ENCODE measurements at places on chromosomes 11 and 22.

DNA sequence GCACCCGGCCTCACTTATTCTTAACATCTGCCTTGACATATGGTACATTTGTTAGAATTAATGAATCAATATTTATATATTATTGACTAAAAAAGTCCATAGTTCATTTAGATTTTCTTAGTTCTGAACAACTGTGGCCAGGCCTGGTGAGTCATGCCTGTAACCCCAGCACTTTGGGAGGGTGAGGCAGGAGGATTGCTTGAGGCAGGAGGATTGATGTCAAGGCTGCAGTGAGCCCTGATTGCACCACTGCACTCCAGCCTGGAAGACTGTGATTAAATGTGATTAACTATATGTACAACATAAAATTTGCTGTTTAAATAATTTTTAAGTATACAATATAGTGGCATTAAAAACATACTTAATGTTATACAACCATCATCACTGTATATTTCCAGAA, 5.6 kb downstream of the UVRAG start:
- DNase-seq, result no peak

DNA sequence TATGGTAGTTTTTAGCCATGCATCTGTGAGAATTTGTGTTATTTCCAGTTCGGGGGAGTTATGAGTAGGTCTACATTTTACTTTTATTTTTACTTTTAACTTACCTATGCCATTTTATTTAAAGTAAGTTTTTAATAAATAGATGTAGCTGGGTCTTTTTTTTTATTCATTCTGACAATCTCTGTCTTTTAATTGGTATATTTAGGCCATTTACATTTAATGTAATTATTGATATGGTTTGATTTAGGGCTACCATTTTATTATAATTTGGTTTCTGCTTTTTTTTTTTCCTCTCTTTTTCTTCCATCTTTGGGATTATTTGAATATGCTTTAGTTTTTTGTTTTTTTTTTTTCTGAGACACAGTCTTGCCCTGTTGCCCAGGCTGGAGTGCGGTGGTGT, 1.9 kb downstream of the SWAP70 start:
- DNase-seq, result no peak

GRCh38 chr11:83063073-83063754, 8.5 kb downstream of the RAB30 start:
- DNase-seq, result peak; percentile 29

DNA sequence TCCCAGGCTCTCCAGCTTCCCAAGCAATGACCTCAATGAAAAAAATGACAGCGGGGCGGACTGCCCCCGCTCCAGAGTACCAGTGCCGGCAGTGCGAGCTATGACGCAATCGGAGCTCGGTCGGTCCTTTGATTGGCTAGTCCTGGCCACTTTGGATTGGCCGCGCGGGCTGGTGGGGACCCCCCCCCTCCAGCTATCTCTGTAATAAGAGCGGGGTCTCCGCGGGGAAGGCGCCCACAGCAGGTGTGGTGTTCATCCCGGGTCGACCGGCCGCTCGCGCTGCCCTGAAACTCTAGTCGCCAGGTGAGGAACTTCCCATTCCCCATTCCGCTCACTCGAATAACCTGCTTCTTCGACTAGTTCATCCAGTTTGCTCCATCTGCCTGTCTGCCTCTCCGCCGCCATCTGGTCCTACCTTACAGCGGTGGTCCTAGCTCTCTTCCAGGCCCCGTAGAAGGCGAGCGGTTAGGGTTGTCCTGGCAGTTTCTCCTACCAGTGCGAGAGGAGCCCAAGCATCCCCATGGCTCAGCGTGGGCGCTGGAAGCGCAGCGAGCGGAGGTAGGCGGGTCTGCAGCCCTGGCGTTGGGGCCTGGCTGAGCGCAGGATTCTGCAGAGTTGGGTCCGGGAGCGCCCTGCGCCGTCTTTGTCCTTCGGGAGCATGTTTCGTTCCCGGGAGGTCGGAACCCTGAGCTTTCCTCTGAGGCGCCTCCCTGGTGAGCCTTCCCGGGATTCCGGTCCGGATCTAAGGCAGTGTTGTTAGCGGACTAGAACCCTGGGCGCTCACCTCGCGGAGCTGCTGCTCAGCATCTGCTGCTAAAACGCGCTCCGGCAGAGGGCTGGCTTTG, at the start of gene CALCB:
TSS of gene CALCB (plus strand) at position 233 of the 845 bp plus-strand sequence. CDS start 1,126 bp downstream, outside the sequence.
- DNase-seq, result no peak

- DNase-seq, result no peak
These were observed 1.7 kb upstream of the LINC01488 start for GRCh38 chr11:69479591-69480271.

GRCh38 chr11:69416762-69417698, 64.4 kb upstream of the LINC01488 start:
- DNase-seq, result no peak

GRCh38 chr22:40486962-40487602, 116.7 kb downstream of the SGSM3 start:
- DNase-seq, result no peak

GRCh38 chr11:77270921-77271320, 30.6 kb downstream of the GDPD4 start:
- DNase-seq, result no peak

GRCh38 chr22:40410731-40411505, 40.5 kb downstream of the SGSM3 start:
- no peak for DNase-seq

- DNase-seq, result no peak
These were observed 59.1 kb upstream of the SLC22A12 start for GRCh38 chr11:64531906-64532312.

- no peak for DNase-seq
These were observed 589.8 kb downstream of the INSC start for GRCh38 chr11:15704556-15704955.

- DNase-seq, result no peak
These were observed 831 bp downstream of the CHST1 start for GRCh38 chr11:45664376-45665205.

DNA sequence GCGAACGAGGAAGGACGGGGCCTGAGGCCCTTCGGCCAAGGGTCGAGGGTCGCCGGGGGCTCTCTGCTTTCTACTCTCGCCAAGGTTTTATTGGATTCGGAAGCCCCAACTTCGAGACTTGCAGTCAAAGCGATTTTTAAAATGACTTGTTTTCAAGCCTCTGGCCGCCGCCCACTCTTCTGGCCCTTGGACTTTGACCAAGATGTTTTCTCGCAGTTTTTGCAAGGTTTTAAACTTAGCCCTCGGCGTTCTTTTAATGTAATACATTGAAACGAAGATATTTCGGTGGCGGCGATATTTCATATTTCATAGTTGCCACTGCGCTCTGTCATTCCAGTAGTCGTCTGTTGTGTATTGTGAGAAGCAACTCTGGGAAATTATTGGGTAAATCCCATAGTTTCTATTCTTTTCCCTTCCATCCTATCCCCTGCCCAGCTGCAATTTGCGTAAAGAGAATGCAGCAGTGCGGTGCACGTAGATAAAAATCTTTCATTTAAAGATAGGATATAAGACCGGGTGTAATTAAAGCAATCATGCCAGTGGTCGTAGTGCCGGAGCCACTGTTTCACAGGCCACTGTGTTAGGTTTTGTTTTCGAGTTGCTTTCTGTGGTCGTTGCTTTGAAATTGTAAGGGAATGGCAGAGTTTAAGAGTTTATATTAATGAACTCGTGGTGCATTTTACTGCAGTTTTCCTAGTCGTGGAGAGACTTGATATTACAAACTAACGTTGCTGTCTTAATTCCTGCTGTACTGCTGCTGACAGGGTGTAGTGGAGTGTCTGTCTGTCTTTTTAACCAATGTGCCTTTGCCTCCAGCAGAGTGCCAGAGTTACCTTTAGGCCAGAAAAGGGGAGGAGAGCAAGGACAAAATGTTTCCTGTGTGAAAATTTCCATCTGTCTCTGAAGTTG, 702 bp downstream of the BIRC2 start:
- DNase-seq, result no peak

GRCh38 chr22:17705951-17706900, 67.7 kb downstream of the BCL2L13 start:
- DNase-seq, result peak; percentile 49

- no peak for DNase-seq
These were observed 12.4 kb downstream of the MPPED1 start for GRCh38 chr22:43424201-43424600.

DNA sequence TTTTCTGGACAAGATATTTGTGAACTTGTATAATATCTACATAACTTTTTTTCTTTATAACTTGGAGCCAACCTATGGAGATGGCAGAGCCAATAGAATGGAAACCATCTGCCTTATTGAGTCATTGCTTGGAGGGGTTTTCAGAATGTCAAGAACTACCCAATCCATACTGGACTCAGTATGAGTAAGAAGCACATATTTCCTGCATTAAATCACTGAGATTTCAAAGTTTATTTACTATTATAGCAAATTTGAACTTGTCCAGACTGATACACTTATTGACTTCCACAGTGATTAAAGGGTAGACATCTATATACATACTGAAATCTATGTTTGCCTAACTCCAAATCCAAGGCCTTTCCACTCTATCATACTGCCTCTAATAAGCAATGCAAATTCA, 704.0 kb downstream of the KCNA4 start:
- DNase-seq, result no peak

DNA sequence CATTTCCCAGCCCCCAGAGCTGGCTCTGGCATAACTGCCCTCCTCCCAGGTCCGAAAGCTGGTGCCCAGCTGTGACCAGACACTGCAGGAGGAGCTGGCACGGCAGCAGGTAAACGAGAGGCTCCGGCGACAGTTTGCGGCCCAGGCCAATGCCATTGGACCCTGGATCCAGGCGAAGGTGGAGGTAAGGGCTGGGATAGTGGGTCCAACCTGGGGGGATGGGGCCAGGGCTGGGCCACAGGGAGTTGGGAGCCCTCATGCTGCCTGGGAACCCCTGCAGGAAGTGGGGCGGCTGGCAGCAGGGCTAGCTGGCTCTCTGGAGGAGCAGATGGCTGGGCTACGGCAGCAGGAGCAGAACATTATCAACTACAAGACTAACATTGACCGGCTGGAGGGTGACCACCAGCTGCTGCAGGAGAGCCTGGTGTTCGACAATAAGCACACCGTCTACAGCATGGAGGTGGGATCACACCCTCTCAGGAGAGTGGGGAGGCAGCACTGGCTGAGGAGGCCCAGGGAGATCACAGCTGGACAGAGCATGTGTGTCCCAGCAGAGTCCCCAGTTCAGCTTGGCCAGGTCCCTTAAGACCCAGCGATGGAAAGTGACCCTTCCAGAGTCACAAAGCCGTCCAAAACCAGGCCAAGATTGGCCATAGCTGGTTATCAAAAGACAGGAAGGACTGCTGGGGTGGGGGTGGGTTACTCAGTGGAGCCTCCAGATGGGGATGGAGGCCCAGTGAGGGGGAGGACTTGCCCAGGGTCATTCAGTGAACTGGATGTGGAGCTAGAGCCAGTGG, 7.0 kb downstream of the CTSF start:
- DNase-seq, result no peak

DNA sequence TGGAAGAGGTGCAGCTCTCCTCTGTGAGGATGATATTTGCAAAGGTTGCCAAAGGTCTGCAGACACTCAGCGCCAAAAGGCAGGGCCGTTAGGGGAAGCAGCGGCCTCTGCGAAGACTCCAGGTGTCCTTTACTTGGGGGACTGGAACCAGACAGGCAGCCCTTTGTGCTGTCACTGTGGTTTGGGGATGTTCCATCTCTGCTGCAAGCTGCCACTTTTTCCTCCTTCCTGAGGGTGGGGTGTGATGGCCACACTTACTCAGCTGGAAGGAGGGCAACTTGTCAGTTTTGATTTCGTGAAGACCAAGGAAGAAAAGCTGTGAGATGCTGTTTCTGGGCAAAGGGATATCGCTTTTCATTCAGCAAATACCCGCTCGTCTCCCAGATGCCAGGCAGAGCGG, 96.5 kb upstream of the PRR5 start:
- no peak for DNase-seq

All from H54 (cell line).